Activated CD8-positive, alpha-beta memory T cell treated with anti-CD3 and anti-CD28 coated beads for 1 hour (primary cell): ENCODE measurements at places on chromosomes 2 and 18.

DNA sequence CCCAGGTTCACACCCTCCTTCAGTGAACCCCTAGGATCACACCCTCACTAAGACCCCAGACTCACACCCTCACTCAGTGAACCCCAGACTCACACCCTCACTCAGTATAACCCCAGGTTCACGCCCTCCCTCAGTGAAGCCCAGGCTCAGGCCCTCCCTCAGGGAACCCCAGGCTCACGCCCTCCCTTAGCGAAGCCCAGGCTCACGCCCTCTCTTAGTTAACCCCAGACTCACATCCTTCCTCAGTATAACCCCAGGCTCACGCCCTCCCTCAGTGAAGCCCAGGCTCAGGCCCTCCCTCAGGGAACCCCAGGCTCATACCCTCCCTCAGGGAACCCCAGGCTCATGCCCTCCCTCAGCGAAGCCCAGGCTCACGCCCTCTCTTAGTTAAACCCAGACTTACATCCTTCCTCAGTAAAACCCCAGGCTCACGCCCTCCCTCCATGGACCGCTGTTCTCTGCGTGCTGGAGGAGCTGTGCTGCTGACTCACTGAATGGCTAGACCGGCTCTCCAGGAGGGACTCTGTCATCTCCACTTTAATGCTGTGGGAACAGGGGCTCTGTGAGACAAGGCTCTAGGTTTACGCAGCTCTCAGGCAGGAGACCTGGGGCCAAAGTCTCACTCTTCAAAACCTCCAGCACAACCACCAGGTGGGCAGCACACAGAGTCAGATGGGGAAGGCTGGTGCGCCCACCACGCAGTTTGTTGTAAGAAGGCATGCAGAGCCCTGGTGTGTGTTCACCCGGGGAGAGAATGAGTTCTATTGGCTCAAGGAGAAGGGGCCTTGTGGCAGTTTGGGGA lies 506.9 kb upstream of the MYT1L start:
- no peak for DNase-seq

GRCh38 chr2:217996361-217996760 lies 6.4 kb downstream of the TNS1 start:
- DNase-seq: no peak

DNA sequence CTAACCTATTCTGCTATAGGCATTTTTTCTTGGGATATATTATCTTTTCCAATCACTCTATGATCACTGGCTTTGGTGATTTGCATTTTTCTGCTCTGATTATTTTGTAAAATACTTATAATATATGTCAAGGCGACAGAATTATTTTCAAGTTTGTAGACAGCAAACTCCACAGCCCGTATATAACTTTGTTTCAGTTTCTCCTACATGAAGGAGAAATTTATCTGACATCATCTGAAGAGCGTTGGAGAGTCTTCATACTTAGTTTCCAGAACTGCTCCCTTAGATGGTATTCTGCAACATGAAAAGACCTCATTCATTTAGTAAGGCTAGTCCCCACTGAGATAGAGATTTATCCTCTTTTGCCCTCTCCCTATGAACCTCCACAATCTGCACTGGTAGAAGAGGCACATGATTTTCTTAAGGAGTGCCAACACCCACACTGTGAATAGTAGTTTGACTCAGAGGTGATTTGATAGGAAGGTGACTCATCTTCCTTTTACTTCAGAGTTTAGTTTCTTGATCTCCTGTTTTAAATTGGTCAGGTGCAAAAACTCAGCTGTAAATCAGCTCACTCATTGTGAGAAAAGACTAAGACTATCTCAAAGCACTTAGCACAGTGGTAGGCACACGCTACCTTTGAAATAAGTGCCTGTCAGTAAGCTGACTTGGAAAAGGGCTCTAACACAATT lies 1848.6 kb upstream of the CELF4 start:
- no peak for DNase-seq

DNA sequence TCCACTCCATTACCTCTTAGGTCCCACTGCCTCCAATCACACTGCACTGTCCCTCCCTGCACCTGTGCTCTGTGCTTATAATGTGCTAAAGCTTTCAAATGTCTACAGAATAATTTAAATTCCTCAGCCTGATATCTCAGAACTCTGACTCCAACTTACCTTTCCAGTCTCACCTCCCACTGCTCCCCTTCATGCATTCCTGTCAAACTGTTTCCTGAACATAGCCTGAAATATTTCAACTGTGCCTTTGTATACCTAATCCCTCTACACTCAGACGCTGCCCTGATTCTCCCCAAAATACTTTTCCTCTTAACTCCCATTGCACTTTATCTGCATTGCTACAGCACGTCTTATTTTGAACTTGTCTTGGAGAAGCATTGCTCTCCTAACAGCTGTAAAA lies 40.5 kb downstream of the CHMP3 start:
- no peak for DNase-seq

GRCh38 chr2:59150217-59150849 lies 909.2 kb upstream of the FANCL start:
- DNase-seq: no peak

- no peak for DNase-seq
These were observed 773 bp downstream of the MBP start for GRCh38 chr18:77131652-77132368.

DNA sequence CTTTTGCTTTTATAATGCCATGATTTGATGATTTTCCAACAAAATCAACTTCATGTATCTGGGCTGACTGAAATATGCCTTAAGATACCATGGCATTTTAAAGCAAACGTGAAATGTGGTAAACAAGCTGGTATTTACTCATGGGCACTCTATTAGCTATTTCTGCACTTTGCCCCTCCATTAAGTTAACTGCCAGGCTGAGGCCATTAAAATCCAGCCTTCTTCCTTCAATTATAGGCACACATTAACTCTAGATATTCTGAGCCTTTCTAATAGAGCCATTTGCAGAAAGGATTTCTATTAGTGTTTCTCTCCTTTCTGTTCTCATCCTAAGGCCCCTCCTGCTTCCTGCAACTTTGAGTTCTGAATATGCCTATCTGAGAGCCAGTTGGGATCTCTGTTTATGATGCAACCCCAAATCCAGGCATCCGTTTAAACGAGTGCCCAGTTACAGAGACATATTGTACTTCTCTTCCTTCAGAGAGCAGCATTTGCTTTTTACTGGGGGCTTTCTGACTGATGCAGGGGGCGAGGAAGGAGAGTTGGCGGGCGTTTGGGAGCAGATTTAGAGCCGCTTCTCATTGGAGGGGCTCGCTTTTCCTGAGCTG lies 1.6 kb upstream of the KCNJ3 start:
- no peak for DNase-seq
